Forelimb muscle (tissue), 1 donor: ENCODE measurements at places on chromosomes 5 and 9.

GRCh38 chr5:143434261-143435209, 31.0 kb upstream of the NR3C1 start:
- DNase-seq: no peak

- no peak for DNase-seq
These were observed 86.6 kb downstream of the EHMT1 start for GRCh38 chr9:137705443-137705863.

GRCh38 chr5:139971202-139971725, 71.8 kb downstream of the NRG2 start:
- DNase-seq: no peak

- no peak for DNase-seq
These were observed 520 bp downstream of the CCIN start for GRCh38 chr9:36169708-36170107.

GRCh38 chr9:96086936-96087571, 211.6 kb downstream of the ERCC6L2 start:
- no peak for DNase-seq

DNA sequence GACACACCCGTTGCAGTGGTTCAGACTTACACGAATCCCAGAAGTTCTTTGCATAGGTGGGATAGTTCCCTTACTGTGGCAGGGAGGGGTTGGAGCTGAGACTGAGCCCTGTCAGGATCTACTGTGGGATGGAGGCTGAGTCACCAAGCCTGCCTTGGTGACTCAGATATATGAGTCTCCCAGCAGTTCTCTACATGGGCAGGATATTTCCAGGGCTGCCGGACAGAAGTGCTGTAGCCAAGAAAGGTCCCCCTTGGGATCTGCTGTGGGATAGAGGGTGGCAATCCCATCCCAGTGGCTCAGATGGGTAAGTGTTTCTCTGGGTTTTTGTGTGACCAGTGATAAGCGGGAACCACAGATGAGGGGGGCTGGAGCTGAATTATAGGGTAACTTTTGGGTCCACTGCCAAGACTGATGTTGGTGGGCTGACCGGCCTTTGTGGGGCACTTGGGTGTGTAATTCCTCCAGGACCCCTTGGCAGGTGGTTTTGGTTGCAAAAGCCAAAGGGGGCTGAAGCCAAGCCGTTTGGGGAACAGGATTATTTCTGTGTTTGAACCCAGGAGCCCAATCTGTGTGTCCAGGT, 18.7 kb downstream of the XRCC4 start:
- DNase-seq: no peak

DNA sequence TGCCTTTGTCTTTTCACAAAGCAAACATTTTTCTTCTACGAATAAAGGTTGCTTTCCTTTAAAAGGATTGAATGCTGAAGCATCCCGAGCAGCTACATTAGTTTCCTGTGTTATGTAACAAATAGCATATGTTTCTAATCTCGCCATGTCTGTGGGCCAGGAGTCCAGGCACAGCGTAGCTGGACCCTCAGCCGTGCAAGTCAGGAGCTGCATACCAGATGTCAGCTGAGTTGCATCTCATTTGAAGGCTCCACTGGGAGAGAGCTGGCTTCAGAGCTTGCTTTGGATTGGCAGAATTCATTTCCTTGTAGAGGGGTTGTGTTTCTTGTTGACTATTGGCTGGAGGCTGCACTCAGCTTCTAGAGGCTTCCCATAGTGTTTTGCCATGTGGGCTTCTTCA, 16.0 kb upstream of the GOLPH3 start:
- peak; percentile 93 for DNase-seq

DNA sequence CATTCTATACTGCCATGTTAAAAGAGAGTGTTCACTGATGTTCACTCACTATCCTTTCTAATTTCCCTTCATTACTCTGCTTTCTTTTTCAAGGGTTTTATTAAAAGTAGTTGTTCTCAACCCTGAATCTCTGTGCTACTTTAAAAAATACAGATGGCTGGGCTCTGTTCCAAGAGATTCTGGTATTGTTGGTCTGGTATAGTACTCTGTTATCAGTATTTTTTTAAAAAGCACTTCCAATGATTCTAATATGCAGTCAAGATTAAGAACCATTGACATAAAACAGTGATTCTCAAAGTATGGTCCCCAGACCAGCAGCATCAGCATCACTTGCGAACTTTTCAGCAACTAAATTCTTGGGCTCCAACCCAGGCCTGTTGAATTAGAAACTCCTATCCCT, 77.0 kb upstream of the STARD4 start:
- no peak for DNase-seq

DNA sequence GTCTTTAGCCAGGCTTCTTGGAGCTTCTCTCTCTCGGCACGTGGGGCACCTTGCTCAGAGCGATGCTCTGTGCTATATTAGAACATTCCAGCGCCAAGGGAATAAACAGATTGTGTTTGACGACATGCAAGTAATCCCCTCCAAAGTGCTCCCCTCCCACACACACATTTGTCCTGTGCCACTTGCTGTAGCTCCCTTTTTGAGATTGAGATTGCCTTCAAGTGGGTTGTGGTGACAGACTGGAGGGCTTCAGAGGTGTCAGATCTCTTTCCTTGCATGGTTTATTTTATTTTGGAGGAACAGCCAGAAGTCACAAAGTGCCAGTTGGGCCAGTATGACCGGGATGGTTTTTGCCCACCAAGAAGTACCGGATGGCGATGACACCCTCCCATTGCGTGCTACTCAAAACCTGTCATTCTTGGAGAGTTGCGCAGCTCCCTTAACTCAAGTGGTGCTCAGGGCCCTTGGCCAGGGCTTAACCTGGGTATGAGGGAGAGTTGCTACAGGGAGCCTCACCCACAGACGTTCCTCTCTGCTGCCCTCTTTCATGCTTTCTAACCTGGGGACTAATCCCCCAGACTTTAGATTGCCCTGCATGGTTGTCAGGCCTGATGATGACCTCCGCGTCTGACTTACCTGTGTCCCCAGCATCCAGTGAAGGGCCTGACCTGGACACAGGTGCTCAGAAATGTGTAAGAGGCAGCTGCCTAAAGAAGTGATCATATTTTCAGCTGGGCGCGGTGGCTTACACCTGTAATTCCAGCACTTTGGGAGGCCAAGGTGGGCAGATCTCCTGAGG, 18.8 kb upstream of the RPL26L1 start:
- DNase-seq: no peak

DNA sequence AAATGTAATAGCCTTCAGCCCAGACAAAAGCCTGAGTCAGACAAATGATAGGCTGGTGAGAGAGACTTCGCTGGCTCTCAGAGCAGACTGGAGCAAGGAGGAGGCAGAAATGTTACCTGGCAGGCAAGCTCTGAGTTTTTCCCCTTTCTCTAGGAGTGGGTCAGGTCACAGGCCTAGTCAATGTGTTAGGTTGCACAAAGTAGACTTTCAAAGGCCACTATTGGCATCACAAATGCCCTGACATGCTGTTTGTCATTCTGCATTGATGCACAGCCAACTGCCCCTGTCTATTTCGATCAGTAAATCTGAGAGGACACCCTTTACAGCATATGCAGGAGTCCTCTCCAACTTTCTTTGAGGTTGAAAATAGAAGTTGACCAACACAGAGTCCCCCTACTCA, 15.5 kb upstream of the C1QTNF3 start:
- DNase-seq: no peak

DNA sequence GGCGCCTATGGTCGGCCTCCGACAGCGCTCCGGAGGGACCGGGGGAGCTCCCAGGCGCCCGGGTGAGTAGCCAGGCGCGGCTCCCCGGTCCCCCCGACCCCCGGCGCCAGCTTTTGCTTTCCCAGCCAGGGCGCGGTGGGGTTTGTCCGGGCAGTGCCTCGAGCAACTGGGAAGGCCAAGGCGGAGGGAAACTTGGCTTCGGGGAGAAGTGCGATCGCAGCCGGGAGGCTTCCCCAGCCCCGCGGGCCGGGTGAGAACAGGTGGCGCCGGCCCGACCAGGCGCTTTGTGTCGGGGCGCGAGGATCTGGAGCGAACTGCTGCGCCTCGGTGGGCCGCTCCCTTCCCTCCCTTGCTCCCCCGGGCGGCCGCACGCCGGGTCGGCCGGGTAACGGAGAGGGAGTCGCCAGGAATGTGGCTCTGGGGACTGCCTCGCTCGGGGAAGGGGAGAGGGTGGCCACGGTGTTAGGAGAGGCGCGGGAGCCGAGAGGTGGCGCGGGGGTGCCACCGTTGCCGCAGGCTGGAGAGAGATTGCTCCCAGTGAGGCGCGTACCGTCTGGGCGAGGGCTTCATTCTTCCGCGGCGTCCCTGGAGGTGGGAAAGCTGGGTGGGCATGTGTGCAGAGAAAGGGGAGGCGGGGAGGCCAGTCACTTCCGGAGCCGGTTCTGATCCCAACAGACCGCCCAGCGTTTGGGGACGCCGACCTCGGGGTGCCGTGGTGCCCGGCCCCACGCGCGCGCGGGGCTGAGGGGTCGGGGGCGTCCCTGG, 561 bp downstream of the DAPK1 start:
- no peak for DNase-seq

- no peak for DNase-seq
These were observed 353.3 kb upstream of the CLINT1 start for GRCh38 chr5:158212237-158212636.

DNA sequence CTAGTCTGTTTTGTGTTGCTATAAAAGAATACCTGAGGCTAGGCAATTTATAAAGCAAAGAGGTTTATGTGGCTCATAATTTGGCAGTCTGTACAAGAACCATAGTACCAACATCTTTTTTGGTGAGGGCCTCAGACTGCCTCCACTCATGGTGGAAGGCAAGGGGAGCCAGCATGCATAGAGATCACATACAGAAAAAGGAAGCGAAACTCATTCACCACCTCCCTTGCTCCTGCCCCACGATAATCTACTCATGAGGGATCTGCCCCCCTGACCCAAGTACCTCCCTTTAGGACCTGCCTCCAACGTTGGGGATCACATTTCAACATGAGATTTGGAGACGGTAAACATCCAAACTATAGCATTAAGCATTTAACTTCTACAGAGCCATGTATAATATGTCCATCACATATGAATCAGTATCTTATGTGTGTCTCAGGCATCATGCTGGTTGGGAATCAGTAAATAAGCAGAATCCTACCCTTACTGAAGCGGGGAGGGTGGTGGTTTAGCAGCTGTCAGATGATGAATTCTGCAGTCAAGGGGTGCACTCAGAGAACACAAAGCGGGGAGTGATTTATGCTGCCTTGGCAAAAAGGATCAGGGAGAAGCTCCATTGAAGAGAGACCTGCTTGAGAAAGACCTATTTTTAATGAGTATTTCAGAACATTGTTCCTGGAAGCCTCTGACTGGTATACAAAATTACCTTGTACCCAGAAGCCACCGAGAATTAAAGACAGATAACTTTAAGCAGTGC, 34.8 kb downstream of the HMGXB3 start:
- no peak for DNase-seq

DNA sequence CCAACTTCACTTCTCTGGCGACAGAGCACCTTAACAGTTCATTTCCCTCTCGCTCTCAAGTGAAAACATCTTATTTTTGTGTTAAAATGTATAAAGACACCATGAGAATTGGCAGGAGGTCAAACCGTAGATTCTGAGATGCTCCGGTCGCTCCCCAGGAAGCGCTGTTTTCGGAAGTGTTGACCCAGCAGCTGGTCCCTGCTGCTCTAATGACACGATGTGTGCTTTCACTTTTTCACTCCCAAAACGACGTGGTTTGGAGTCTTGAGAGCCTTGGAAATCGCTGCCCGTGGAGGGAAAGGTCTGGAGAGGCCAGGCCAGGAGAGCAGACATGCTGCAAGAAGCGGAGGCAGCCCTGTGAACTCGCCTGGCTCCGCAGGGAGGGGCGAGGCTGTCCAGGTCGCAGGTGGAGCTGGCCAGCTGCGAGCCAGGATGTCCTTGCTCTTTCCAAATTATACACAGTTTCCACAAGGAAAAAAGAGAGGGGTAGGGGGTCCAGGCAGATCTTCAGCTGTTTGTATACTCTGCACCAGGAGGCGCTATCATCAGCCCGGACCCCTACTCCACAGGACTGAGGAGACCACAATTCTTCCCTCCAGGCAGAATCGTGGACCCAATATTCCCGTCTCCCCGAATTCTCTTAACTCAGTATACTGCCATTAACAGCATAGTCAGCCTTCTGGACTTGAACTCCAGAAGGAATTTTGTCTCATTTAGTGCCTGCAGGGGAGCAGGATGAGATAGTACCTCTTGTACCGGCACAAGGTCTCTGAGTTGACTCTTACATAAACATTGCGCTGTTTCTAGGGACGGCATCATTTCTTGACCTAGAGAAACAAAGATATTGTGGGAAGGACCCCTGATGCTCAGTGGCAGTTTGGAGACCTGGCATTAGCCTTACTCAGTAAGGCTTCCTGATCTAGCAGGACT, 248.6 kb upstream of the ANKRD55 start:
- DNase-seq: peak; percentile 60

- DNase-seq: no peak
These were observed 680.0 kb downstream of the BRINP1 start for GRCh38 chr9:118689280-118689679.

GRCh38 chr9:113592876-113593575, 129.5 kb downstream of the RGS3 start:
- DNase-seq: no peak

- DNase-seq: no peak
These were observed 4.7 kb downstream of the IFNA8 start for GRCh38 chr9:21413624-21414023.
